ENCODE measurements at places on chromosomes 2 and 18. TPM values are rescaled to one million over a fixed set of nuclear protein-coding genes. Genes with fewer than 3 reads are reported as not detected.
A peak's percentile ranks its signal among the peaks of the same experiment; 100 is the strongest.

DNA sequence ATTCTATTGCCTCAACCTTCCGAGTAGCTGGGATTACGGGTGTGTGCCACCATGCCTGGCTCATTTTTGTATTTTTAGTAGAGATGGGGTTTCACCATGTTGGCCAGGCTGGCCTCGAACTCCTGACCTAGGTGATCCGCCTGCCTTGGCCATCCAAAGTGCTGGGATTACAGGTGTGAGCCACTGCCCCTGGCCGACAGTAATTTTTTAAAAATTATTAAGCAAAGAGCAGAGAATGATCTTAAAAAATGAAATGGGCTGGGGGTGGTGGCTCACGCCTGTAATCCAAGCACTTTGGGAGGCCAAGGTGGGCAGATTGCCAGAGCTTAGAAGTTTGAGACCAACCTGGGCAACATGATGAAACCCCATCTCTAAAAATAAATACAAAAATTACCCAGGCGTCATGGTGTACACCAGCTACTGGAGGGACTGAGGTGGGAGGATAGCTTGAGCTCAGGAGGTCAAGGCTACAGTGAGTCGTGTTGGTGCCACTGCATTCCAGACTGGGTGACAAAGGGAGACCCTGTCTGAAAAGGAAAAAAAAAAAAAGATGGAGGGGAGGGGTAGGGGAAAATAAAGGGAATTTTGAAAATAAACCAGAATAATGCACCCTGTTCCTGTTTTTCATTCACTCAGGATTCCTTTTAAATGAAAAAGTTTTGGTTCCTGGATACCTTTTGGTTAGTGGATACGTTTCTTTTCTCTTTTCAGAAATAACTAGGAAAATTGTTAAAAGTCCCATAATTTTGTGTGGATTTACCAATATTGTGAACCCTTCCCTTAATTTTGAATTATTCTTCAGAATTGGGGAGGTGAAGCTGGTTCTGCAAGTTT, 33.9 kb downstream of the MAP4K4 start:
- H3K27ac ChIP-seq: no peak overlapping the region
- H3K4me3 ChIP-seq: no peak overlapping the region
- H3K36me3 ChIP-seq: no peaks in the 10 kb centered on the region
- peaks cover 73% of the 10 kb centered on the region for H3K4me1 ChIP-seq
- no peak for DNase-seq

- peaks cover 7% of the 10 kb centered on the region for H3K4me1 ChIP-seq
- no peak for DNase-seq
- peaks cover 7% of the 10 kb centered on the region for H3K36me3 ChIP-seq
- H3K4me3 ChIP-seq: no peak overlapping the region
Observed at GRCh38 chr2:201918616-201919307, 112.4 kb downstream of the CDK15 start.

GRCh38 chr2:96512341-96512740, 7.2 kb upstream of the NEURL3 start:
- no peak overlapping the region for H3K27ac ChIP-seq
- peaks cover 3% of the 10 kb centered on the region for H3K27me3 ChIP-seq
- no peak overlapping the region for H3K4me3 ChIP-seq
- DNase-seq: no peak

DNA sequence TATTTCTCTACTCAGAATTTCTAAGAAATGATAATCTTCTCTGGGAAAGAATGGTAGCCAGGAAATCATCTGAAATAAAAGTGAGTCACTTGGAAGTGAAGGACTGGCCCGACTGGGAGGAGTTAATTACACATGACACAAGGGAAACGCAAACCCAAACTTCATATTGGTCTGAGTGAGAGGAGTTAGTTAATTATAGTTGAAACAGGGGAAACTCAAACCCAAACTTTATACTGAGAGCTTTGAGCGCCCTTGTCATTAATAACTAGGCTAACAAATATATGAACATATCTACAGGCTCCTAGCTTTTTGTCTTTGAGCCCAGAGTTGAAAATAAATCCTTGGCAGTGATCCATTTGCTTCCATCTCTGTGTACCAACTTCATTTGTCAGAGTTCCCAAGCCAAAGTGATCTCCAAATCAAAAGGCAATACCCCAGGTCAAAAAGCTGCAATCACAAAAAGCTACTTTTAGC, 187.8 kb upstream of the COL3A1 start:
- no peaks in the 10 kb centered on the region for H3K27me3 ChIP-seq
- H3K36me3 ChIP-seq: no peaks in the 10 kb centered on the region
- H3K4me1 ChIP-seq: peaks cover 3% of the 10 kb centered on the region
- H3K4me3 ChIP-seq: no peak overlapping the region

DNA sequence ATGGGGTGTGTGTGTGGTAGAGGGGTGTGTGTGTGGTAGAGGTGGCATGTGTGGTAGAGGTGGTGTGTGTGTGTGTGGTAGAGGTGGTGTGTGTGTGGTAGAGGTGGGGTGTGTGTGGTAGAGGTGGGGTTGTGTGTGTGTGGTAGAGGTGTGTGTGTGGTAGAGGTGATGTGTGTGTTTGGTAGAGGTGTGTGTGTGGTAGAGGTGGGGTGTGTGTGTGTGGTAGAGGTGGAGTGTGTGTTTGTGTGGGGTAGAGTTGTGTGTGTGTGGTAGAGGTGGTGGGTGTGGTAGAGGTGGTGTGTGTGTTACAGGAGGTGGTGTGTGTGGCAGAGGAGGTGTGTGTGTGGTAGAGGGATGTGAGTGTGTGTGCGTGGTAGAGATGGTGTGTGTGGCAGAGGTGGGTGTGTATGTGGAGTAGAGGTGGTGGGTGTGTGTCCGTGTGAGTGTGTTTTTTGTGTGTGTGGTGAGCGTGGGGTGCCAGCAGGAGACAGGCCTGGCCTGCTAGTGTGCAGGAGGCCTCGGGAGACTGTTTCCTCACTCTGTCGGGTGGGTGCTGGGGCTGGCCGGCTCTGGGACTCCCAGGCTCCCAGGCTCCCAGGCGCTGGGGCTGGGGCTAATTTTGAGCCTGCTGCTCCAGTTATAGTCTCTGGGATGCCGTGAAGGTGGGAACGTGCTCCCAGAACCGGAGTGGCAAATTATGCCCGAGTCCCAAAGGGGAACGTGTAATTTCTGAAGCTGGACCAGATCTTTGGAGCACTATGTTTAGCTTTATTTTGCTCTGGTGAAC, 165.2 kb downstream of the DYSF start:
- H3K27ac ChIP-seq: no peak overlapping the region
- H3K4me3 ChIP-seq: no peak overlapping the region
- H3K36me3 ChIP-seq: no peaks in the 10 kb centered on the region
- H3K27me3 ChIP-seq: peaks cover under 1% of the 10 kb centered on the region
- DNase-seq: no peak
- peaks cover 2% of the 10 kb centered on the region for H3K4me1 ChIP-seq

- no peaks in the 10 kb centered on the region for H3K36me3 ChIP-seq
- H3K4me1 ChIP-seq: peaks cover 8% of the 10 kb centered on the region
- no peak overlapping the region for H3K27ac ChIP-seq
- no peak overlapping the region for H3K4me3 ChIP-seq
- H3K27me3 ChIP-seq: no peaks in the 10 kb centered on the region
Observed at GRCh38 chr2:19576411-19576810, 218.0 kb upstream of the OSR1 start.

DNA sequence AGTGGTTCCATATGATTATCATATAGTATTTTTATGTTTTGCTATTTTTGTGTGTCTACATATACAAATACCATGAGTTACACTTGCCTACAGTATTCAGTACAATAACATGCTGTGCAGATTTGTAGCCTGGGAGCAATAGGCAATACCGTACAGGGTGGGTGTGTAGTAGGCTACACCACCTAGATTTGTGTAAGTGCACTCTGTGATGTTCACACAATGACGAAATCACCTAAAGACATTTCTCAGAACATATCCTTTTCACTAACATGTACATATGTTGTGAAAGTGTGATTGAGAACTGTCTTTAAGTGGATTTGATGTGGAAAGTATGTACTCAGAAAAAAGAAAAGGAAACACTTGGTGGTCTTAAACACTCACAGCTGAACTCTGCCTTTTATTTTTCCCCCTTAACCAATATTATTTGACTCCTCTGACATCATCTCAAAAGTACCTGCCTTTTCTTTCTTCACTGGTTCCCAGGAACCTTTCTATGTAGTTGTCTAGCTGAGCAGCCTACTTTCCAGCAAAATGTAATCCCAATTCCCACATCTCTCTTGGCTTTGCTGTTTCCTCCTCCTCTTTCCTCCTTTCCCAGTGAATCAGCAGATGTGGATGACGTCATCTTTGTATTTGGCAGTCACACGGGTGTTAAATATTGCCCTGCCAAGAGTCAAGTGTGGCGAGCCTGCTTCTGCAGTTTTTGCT, 47.7 kb downstream of the OSBPL6 start:
- peaks cover 7% of the 10 kb centered on the region for H3K4me1 ChIP-seq
- H3K27me3 ChIP-seq: peaks cover 2% of the 10 kb centered on the region
- H3K27ac ChIP-seq: peak overlapping the region; percentile 94
- no peaks in the 10 kb centered on the region for H3K36me3 ChIP-seq
- DNase-seq: no peak

DNA sequence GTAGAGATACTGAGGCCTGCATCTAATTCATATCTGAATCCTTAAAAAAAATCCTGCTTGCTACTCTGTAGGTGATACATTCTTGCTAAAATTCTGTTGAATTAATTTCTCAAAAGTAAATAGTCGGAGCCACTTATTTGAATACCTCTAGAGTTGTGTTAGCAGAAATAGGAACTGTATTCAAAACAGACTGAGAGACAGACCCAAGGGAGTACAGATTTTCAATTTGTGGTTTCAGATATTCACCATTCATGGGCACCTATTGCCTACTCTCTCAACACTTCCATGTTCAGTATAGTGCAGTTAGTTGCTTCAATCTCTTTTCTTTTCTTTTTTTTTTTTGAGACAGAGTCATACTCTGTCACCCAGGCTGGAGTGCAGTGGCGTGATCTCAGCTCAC, 46.6 kb upstream of the CTLA4 start:
- no peaks in the 10 kb centered on the region for H3K4me1 ChIP-seq
- H3K27ac ChIP-seq: no peak overlapping the region
- H3K27me3 ChIP-seq: peaks cover 3% of the 10 kb centered on the region

DNA sequence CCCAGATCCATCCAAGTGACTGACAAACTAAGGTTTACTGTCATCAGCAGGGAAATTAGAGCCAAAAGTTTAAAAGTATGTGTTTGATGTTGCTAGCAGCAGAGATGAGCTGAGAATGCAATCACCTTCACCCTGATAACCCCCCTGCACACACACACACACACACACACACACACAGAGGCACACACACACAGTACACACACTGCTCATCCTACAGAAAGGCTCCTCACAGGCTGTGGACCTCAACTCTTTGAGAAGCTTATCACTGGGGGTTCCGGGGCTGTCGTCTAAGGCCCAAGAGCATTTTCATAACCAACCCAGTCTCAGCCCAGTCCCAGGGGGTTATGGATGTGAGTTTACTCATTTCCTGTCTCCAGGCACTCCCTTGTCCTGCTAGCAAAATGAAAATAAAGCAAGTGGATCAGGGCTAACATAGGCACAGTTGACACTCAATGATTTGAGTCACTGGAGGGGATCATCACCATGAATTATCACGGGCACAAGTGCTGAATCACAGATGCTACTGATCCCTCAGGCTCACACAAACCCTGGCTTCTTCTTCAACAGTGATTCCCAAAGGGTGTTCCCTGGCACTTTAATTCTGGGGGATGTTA, 76.6 kb downstream of the ALK start:
- peaks cover 2% of the 10 kb centered on the region for H3K27me3 ChIP-seq
- peaks cover 23% of the 10 kb centered on the region for H3K4me1 ChIP-seq
- peak overlapping the region; percentile 3 for H3K27ac ChIP-seq

DNA sequence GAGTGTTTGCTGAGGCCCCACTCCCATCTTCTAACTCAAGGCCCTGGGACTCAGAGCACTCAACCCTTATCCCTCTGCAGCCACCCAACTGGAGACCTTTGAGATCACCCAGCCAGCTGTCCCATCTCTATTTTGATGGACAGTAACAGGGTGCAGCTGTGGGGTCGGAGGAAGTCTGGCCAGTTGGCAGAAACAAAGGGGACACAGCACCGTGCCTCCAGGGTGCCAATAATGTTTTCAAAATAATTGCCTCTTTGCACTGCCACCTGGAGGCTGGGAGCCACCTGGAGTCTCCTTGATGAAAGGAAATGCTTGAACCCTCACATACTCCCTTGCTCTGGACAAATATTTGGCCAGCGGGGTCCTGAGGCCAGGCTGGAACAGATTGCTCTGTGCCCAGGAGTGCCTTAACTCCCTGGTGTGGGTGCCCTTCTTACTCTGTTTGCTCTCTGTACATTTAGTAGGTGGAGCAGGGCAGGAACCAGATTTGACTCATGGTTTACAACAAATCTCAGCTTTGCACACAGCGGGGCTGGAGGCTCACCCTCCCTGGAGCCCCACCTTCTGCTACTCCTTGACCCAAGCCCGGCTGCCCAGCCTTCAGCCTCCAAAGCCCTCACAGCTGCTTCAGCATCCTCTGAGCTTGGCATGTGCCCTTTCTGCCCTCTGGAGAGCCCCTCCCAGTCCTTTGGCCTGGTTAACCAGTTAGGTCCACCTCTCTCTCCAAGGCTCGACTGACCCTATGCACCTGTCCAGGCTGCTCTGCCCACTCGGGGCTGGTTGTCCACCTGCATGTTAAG, 17.2 kb downstream of the MAL start:
- H3K36me3 ChIP-seq: peaks cover 15% of the 10 kb centered on the region
- H3K27me3 ChIP-seq: peaks cover 13% of the 10 kb centered on the region
- no peak overlapping the region for H3K4me3 ChIP-seq
- peaks cover 2% of the 10 kb centered on the region for H3K4me1 ChIP-seq
- no peak overlapping the region for H3K27ac ChIP-seq

DNA sequence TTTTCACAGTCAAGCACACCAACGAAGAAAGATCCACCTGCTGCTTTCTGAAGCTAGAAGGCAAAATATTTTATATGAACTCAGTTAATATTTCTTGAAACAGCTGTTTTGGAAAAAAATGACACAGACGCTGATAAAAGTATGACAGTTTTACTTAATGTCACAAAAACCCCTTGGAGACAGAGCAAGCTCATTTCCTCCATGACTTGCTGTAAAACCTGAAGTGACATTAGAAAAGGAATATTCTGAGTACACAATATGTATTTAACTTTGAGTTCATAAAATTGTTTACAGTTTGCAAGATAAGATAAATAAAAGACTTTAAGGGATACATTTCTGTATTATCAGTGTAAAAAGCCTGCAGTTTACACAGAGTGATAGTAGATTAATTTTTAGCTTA, 105.4 kb downstream of the DSEL start:
- no peak overlapping the region for H3K27ac ChIP-seq
- no peak for DNase-seq

Gene ANKRD30B
- not detected for total RNA-seq

Gene SLC19A3
- 1.7 TPM for total RNA-seq

Gene LYG2
- total RNA-seq: not detected

Gene EGR4
- not detected for total RNA-seq

Gene PXDN
- total RNA-seq: 226 TPM
